ENCODE measurements at places on chromosomes 3 and 15.

DNA sequence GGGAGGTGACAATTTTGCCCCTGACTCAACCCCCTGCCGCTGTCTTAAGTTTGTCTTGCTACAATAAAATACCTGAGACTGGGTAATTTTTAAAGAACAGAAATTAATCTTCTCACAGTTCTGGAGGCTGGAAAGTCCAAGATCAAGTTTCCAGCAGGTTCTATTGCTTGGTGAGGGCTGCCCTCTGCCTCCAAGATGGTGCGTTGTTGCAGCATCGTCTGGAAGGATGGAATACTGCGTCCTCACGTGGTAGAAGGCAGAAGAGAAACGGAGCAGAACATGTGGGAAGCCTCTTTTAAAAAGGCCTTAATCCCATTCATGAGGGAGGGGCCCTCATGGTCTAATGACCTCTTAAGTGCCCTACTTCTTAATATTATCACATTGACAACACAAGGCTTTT lies 87.3 kb upstream of the SNTN start:
- no peak for DNase-seq

DNA sequence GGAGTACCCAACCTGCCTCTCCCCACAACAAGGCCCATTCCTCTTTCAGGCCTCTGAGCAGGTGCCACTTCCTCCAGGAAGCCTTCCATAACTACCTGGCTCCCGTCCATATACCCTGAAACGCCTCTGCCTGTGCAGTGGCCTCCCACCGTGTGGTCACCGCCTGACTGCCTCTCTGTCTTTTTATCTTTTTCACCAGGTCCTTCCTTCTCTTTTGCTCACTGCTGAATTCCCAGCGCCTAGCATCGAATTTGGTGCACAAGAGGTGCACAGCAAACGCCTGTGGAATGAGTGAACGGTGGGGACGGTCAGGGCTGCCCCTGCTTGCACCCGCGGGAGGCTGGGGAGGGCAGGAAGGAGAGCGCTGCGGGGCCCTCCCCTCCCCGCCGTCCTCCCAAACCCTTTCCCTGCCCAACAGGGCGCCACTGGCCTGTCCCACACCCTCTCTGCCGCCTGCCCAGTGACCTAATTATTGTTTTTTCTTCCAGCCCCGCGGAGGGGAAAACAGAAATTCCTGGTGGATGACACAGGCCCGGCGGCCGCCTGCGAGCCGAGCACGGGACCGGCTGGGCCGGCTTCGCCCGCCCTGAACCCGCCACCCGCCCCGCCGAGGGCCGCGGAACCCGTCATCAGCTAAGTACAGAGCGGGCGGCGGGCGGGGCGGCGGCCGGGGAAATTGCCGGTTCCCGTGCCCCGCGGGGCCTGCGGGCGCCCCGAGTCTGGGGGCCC lies 140.1 kb downstream of the SMAD6 start:
- DNase-seq: peak; percentile 26

DNA sequence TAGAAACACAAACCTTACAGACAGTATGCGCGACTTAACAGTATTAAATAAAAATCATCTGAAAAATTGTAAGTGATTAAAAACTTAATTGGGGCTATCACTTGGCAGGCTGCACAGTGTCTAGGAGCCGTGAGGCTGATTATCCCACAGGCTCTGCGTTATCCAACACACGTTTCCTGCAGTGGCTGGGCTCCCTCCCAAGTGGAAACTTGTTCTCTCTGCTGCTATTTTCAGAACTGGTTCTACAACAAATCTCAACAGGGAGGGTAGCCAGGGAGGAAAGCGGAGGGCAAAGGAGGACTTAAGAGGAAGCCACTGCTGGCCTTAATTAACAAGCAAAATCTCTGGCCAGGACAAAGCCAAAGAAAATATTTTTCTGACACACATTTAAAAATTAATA lies 555.2 kb downstream of the MAGI1 start:
- no peak for DNase-seq

- DNase-seq: no peak
These were observed at the start of gene SLC27A2 for GRCh38 chr15:50181969-50182218. TSS of gene SLC27A2 (plus strand) at chr15:50182196. CDS start at chr15:50182428, 232 bp downstream.

- no peak for DNase-seq
These were observed 524.2 kb downstream of the NAALADL2 start for GRCh38 chr3:175383371-175383770.

DNA sequence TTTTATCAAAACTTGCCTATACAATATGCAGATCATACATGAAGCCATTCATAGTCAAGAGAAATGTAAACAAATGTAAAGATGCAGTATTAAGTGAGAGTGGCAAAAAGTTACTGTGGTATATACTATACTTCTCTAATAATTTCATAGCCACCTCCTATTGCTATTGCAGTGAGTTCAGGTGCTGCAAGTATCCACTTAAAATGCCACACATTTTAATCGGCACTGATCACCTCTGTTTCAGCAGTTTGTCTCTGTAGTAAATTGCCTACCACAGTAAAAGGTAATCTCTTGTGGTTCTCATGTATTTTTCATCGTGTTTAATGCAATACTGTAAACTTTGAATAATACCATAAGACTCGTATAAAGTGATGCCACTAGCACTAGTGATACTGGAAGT lies 20.4 kb upstream of the FAH start:
- no peak for DNase-seq

- no peak for DNase-seq
These were observed 374.0 kb upstream of the CBLB start for GRCh38 chr3:106242781-106243180.

GRCh38 chr3:52792413-52792812 lies 2.2 kb upstream of the ITIH3 start:
- no peak for DNase-seq

DNA sequence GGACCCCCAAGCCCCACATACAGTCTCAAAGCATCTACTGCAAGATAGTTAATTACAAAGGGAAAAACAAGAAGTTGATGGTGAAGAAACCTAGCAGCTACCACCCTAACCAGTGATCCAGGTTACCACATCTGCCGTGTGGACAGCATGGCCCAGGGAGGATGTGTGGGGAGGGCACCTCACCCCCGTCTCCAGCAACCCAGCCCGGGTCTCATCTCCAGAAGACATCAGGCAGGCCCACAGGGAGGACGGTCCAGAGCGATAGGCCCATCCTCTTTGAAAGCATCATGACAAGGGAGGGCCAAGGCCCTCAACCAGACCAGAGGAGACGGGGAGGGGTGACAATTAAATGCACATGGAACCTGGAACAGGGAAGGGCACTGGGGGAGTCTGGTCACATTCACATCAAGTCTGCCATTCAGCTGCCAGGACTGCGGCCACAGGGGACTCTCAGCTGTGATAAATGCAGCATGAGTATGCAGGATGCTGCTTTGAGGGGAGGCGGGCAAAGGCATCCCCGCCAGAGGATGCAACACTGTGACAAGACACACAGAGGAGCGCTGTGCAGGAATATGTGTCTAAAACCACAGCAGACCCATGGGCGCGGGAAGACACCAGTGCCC lies 18.8 kb downstream of the ZXDC start:
- DNase-seq: no peak

GRCh38 chr15:98896802-98897732 lies 110.5 kb downstream of the PGPEP1L start:
- no peak for DNase-seq
